ENCODE measurements at places on chromosomes 1 and 21.

DNA sequence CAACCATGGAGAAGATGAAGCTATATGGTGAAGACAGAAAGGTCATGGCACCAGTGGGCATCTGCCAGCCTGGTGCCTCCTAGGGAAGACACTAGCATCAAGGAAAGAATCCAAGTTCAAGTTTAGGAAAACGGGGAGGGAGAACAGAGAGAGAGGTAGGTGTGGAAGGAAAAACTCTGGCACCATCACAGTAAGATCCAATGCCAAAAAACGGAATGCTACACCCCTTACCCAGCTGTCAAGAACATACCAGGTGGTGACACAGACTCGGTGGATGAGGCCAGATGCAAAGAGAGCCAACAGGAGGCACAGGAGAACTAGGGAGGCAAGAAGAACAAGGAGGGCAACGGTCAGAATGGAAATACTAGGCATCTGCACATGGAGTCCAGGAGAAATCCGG is 3.6 kb downstream of the KRTCAP2 start:
- no peak for DNase-seq

GRCh38 chr21:43331962-43332828 is 94.7 kb downstream of the SIK1 start:
- DNase-seq: no peak

DNA sequence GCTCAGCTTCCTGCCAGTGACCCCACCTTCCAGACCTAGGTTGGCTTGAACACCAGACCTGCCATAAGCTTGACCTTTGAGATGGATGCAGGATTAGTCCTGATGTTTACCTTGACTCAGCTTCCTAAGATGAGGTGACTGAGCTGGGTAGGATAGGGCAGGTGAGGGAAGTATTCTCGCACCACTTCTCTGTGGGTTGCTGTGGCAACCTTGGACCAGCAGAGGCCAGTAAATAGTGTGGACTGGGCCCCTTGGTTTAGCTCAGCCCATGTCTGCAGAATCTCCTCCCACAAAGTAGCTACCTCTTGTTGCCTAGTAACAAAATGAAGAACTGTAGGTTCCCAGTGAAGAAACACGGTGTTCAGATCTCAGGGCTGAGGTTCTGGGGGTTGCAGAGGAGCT is 8.4 kb downstream of the RPS6KA1 start:
- DNase-seq: no peak

- no peak for DNase-seq
Observed at GRCh38 chr1:196317535-196318522, 290.4 kb downstream of the KCNT2 start.

DNA sequence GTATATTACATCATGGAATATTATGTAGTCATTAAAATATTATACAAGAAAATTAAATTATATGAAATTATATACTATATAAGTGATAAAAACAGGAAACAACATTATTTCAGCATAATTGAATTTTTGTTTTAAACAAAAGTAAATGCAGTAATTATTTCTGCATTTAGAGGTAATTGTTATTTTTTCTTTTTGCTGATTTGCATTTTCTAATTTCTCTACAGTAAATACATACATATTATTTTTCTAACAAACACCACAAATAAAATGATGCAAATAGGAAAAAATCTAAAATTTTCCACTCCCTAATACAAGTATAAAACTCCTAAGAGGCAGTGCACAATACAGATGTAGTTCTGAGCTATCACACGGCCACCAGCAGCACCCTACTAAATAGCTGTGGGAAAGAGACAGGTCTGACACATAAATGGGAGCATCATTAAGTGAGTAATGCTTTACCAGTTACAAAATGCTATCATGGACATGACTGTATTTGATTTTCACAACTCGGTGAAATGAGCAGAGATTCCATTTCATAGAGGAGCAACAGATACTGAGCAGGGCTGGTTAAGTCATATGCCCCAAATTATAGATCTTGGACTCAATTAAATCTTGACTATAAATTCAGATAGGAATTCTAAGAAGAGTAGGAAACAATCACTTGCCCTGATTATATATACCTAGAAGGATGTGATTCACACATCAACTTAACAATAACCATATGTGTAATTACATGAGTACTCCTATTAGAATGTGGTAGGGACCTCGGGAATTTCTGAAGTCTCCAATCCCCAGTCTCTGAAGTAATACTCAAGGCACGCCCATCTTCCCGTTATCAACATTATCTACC is 49.0 kb downstream of the NRIP1 start:
- no peak for DNase-seq

DNA sequence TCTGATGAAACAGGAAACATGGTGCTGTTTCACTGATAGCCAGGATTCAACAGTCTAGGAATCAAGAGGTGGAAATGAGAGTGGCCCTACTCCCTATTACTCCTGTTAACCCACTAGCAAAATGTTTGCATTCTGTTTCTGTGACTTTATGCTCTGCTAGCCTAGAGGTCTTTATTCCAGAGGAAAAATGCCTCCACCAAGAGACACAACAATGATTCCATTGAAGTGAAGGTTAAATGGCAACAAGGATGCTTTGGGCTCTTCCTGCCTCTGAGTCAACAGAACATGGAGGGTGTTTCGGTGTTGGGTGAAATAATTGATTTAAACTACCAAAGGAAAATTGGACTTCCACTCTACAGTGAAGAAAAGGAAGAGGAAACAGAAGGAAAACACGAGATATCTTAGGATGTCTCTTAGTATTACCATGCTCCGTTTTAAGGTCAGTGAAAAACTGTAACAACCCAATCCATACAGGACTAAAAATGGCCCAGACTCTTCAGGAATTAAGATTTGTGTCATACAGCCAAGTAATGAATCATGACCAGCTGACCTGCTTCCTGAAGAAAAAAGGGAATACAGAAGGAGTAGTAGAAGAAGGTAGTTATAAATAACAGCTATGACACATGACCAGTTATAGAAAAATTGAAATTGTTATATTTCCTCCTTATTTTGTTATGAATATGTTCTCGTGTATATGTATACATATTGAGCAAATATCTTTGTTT is 1237.8 kb downstream of the NCAM2 start:
- no peak for DNase-seq

GRCh38 chr1:223717695-223718363 is 5.5 kb downstream of the CAPN2 start:
- DNase-seq: no peak

GRCh38 chr1:9920606-9921005 is 10.5 kb upstream of the CTNNBIP1 start:
- DNase-seq: no peak

GRCh38 chr21:27582948-27583430 is 616.1 kb upstream of the ADAMTS5 start:
- no peak for DNase-seq

GRCh38 chr1:119987112-119987511 is 82.3 kb downstream of the NOTCH2 start:
- no peak for DNase-seq

DNA sequence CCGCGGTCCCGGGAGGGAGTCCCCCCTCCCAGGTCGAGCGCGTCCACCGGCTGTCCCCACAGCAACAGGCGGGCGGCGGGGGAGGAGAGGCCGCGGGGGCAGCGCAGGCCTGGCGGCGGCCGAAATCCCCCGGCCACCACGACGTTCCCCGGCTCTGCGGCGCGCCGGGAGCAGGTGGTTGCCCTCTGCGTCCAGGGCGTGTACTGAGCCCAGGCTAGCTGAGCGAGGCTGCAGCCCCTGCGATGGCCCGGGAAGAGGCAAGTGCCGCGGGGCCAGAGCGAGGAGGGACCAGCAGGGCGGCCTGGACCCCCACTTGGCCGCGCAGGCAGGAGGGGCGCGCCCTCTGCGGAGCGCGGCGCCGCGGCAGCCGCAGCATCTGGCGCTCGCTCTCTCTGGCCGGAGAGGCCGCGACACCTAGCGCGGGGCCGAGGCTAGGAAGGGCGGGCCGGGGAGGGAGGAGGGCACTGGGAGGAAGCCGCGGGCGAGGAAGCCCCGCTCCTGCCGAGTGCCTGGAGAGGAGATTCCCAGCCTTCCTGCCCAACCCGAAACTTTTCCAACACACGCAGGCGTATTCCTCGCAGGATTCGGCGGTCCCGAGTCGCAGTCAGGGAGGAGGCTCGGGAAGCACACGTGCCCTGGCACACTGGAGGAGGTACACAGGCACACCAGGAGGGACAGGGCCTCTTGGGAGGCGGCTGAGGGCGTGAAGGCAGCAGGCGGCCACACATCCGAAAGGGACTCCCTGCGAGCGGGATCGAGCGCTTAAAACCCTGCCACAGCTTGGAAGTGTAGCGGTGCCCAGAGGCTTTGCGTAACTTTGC is 4.9 kb upstream of the PROX1 start:
- no peak for DNase-seq

GRCh38 chr1:96220651-96221050 is 500.9 kb upstream of the PTBP2 start:
- DNase-seq: no peak

DNA sequence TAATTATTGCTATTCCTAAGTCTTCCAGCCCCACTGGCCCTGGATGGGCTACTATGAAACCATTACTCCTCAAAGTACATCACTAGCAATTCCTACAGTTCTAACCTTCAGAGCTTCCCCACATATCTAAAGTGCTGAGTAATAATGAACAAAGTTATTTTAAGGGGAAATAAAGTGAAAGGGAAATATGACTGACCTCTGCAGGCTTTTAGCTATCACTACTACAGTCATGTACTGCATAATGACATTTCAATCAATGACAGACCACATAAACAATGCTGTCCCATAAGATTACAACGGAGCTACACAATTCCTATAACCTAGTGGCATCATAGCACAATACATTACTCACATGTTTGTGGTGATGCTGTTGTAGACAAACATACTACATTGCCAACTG is 32.5 kb upstream of the ASPM start:
- no peak for DNase-seq

- DNase-seq: no peak
Observed at GRCh38 chr1:147245586-147246021, 3.1 kb downstream of the CHD1L start.

DNA sequence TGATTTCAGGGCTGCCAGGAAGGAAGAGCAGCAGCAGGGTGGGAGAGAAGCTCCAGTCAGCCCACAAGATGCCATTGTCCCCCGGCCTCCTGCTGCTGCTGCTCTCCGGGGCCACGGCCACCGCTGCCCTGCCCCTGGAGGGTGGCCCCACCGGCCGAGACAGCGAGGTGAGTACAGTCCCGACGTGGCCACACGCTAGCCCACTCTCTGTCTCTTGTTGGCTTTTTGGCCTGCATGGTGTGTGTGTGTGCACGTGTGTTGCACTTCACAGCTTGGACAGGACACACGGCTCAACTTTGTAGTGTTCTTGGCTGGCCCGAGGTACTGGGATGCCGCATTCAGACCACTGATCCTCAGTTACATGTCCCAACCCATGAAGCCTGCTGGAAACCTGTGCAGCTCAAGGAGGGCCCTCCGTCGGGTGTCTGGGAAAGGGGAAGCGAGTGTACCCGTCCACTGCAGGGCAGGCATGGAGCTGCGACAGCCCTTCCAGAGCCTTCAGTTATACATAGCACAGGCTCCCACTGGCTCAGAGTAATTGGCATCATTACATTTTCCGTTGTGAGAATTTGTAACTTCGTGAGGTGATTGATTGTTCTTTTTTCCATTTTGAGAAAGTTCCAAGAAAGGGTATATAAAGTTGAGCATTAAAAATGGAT is 454 bp downstream of the CORT start:
- no peak for DNase-seq

- no peak for DNase-seq
Observed at GRCh38 chr1:206925106-206925736, 3.5 kb upstream of the FCMR start.

DNA sequence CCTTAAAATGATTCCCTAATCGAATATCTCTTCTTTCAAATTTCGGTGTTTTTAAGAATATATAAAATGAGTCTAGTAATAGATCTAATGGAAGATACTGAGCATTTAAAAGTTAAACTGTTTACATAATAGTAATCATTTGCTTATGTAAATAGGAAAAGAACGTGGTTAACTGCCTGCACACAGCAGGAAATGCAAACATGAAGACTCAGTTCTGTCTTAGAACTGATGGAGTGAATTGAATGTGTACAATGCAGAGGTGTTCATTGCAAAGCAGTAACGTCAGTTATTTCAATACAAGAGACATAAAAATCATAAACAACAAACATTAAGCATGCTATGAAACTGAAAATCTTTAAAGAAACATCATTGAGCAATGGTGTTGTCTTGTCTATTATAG is 359.4 kb upstream of the ADAMTS5 start:
- no peak for DNase-seq

DNA sequence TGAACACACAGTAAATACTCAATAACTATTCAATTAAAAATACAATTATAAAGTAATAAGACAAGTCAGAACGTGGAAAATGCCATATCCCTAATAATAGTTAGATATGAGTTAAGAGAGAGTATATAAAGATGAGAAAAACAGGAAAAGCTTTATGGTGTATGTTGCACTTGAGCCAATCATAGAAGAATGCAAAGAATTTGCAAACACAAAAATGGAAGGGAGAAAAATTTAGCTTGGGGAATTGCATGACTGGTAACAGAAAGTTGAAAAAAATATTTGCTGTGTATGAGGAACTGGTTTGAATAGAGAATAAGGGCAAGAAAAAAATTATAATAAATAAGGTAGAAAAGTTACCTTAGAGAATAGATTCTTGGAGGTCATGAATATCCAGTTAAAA is 739.6 kb upstream of the CXADR start:
- DNase-seq: no peak

- DNase-seq: no peak
Observed at GRCh38 chr1:240820816-240821215, 208.9 kb upstream of the GREM2 start.

DNA sequence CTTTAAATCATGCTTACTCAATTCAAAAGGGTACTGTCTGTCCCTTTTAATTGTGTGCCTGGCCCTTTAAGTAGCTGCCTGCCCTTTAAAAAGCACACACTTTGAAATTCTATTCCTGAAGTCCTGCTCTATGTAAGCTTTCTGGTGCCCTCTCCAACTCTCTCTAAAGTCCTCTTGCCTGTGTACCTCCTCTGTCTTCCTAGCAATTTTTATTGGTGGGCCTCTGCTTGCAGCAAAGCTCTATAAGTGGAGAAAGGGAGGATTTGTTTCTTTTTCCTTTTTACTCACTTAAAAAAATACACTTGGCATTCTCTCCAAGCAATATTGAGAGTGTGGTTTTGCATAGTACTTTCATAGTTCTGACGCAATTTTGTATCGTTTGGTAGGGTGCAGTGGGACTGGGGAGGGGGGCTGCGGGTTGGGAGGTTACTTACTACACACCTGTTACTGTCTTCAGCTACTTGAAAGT is 135.4 kb downstream of the LMO4 start:
- DNase-seq: no peak

DNA sequence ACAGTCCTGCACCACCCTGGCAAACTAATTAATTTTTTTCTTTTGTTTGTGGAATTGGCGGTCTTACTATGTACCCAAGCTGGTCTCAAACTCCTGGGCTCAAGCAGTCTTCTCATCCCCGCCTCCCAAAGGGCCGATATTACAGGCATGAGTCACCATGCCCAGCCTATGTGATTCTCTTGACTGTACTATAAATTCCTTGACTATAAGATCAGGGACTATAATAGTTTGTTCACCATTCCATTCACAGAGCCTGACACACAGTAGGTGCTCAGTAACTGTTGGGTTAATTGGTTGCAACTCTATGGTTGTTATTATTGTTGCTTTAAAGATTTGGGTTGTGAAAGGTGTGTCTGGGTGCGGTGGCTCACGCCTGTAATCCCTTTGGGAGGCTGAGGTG is 17.2 kb downstream of the DAP3 start:
- no peak for DNase-seq

- no peak for DNase-seq
Observed at GRCh38 chr21:30148906-30149305, 17.7 kb downstream of the CLDN17 start.

- no peak for DNase-seq
Observed at GRCh38 chr1:2275796-2276536, 47.8 kb downstream of the SKI start.

GRCh38 chr1:15992582-15993500 is 11.2 kb upstream of the SRARP start:
- no peak for DNase-seq

Measured in activated CD4-positive, CD25-positive, alpha-beta regulatory T cell (primary cell).